ENCODE measurements at places on chromosomes 12 and 14.
A peak's percentile ranks its signal among the peaks of the same experiment; 100 is the strongest.

GRCh38 chr14:93765155-93765554 is 23.1 kb downstream of the PRIMA1 start:
- no peak for DNase-seq

- DNase-seq: no peak
Observed at GRCh38 chr14:31837031-31837430, 240.1 kb upstream of the ARHGAP5 start.

DNA sequence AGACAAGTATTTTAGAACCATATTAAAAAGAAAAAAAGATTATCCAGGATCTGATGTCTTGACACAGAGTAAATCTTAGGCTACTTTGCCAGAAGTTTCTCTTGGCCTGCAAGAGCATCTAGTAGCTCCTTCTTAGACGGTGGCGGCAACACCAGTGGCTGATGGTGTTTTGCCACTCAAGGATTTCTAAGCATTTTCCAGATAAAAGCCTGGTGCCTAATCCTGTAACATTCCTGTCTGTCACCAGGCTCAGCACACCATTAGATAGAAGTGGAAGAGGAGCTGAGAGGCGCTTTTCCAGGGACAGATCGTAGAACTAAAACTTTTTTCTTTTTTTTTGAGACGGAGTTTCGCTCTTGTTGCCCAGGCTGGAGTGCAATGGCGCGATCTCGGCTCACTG is 14.0 kb downstream of the WNT5B start:
- no peak for DNase-seq

DNA sequence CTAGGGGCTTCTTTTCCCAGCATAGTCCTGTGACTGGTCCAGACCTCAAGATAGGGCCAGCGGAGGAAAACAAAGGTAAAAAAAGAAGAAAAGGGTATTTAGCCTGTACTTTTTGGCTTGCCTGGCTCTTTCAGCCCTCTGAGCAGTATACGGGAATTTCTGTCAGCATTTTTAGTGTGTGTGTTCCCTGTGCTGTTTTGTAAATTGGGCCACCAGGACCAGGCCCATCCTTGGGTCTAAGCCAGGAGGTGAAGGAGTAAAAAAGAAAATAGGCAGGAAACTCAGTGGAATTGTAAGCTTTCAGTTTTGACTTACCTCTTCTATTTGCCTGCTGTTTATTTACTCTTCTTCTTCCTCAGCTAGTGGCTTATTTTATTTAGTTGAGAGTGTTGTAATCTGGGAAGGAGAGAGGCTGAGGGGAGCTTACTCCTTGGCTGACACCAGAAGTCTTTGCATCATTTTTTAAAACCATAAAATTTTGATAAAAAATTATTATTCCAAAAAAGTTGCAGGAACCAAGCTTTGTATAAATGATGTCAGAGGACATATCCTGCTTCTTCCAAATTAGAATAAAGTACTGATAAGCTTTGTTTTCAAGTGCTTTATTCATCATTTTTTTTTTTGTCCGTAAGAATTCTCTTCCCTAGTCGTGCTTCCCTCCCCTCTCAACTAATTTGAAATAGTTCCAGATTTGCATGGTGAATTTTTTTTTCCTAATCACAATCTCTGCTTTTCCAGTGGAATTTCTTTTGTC is 63.7 kb downstream of the DIP2B start:
- DNase-seq: no peak

DNA sequence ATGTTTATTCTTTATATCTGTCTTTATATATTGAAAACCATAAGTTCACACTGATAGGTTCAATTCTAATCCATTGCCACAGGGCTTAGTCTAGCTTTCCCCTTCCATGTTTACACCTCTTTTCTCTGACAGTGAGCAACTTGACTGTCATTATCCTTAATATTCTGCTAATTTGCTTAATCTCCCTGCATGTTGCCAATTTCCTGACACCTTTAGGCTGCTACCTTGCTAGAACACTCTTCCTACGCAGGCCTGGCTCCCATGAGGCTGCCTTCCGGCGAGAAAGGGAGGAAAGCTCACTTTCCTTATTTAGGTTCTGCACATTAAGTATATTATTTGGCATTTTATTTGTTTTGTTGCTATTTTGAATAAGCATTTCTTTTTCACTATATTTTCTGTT is 12.8 kb upstream of the FRS2 start:
- DNase-seq: no peak

DNA sequence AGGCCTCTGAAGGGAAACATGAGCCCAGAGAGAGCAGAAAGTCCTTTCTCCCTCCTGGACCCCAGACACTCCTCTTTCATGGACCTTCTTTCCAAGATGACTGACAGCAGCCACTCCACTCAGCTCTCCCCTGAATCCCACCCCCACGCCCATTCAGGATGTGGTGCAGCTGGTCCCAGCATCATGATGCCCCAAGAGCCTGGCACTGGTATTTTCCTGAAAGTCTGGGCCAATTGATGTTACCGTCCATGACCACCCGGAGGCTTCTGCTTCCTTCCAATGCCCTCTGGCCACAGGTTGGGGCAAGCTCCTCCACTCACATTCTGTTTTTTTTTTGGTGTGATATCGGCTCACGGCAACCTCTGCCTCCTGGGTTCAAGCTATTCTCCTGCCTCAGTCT is 112.6 kb downstream of the CALM1 start:
- no peak for DNase-seq

- DNase-seq: no peak
Observed at GRCh38 chr12:88947486-88948043, 367.3 kb upstream of the KITLG start.

GRCh38 chr12:47843226-47843980 is 23.7 kb upstream of the HDAC7 start:
- no peak for DNase-seq

DNA sequence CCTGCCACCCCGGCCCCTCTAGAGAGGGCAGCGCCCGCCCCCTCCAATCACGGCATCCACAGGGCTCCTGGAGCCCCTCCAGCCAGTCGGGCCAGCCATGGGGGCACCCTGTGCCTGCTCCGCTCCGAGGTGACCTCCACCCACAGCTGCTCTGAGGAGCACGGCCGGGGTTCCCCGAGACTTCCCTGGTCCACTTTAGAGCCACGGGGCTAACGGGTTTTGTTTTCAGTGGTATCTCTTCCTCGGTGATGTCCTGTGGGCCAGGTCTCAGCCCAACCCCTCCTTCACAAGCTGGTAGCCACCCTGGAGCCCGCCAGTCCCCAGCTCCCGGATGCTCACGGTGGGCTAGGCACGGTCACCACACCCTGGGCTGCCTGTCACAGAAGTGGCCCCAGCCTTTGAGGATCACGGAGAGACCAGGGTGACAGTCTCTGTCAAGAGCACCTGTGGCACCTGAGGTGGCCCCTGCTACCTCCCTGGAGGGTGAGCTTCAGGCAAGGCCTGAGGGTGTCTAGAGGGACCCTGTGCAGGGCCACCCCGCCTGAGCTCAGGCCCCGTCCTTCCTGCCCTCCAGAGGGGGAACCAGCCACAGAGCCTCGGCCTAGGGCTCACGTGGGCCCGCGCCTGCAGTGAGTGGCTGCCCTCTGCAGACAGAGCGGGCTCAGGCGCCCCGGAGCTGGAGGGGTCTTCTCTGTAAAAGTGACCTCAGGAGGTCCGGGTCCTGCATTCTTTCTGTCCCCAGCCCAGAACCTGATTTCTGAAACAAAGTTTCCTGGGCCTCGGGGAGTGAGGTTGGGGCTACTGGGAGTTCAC is 146.0 kb upstream of the C14orf180 start:
- no peak for DNase-seq

- peak; percentile 87 for DNase-seq
Observed at GRCh38 chr12:89947437-89948270, 239.0 kb upstream of the ATP2B1 start.

GRCh38 chr14:86179980-86180379 is 650.0 kb downstream of the FLRT2 start:
- DNase-seq: no peak

GRCh38 chr14:47626151-47627035 is 49.0 kb downstream of the MDGA2 start:
- DNase-seq: no peak

GRCh38 chr12:16467272-16467671 is 119.8 kb downstream of the MGST1 start:
- DNase-seq: no peak

DNA sequence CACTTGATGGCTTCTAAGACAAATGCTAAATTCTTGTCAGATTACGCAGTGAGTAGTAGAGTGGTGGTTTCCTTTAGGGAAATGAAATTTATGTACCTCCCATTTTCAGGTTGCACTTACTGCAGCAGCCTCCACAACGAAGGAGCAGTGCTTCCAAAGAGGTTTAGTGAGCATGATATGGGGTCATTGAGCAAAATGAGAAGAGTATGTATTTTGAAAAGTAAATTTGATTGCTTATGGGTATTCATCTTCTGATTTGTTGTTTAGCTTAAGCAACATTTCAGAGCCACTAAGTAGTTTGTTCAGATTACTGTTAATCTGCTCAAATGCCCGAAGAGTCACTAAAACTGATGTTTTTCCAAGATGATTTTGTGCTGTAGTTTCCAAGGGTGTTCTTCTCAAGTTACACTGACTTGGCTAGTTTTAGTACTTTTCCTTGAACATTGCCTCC is 493.6 kb downstream of the PCNX1 start:
- no peak for DNase-seq

- DNase-seq: no peak
Observed at GRCh38 chr14:37272569-37272968, 74.8 kb downstream of the MIPOL1 start.

DNA sequence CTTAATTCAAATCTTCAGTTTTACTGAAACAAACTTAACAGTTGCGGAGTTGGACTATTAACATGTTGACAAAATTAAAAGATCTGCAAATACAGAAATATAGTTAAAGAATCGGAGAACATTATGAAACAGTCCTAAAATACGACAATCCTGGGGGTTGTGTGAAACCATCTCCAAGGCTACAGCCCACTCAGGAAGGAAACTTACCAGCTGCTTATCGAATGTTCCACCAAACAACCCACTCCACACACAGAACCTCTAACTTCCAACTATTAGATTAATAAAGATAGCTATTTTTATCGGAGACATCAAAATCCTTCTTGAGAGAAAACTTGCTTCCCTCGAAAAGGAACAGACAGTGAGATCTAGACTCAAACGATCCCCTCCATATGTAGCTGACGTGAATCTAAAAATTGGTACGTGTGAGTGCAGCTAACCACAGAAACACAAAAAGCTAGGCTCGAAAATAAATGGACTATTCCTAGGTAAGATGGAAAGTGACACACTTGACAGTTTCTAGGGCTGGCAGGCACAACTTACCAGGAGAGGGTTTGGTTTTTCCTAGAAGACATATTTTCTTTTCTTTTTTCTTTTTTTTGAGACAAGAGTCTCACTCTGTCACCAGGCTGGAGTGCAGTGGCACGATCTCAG is 12.9 kb downstream of the VPS37B start:
- no peak for DNase-seq

- peak; percentile 47 for DNase-seq
Observed at GRCh38 chr14:71355324-71356201, 448.3 kb downstream of the PCNX1 start.

DNA sequence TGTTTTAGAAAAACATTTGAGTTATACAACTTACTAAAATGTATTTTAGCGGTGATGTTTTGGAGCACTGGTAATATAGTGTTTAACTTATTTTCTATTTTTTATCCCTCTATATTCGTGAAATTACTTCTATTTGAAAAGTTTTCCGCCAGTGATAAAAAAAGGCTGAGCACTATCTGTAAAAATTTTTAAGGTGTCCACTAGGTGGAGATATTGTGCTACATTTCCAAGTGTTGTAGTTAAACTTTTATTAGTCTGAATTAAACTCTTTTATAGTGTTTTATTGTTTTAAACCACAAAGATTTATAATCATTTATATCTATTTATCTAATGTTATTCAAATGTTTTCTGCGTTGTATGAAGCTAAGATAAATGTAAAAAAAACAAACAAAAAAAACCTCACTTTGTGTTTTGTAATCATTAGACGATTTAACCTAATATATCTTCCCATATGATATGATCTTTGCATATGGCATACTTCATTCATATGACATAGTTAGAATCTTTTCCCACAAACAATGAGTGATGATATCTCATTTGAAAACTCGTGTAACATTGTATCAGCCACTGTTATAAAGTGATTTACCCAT is 11.8 kb downstream of the ALG10B start:
- peak; percentile 14 for DNase-seq

DNA sequence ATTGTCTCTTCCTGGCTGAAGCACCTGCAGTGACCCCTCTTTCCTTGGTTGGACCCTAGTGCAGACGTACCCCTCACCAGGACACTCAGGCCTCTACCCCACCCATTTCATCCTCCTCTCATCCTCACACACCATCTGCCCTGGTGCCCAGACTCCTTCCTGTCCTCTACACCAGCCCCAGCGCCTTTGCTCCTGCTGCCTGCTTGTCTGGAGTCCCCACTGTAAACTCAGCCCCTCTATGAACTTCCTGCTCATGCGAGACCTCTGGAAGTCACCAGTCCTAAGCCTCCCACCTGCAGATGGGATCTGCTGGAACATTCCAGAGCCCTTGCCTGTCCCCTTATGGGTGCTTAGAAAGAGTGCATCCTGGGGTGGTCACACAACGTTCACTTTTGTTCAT is 242.5 kb downstream of the ADGRD1 start:
- no peak for DNase-seq

- DNase-seq: no peak
Observed at GRCh38 chr14:64870160-64870559, 9.5 kb downstream of the SPTB start.

- DNase-seq: no peak
Observed at GRCh38 chr14:89654998-89655397, 238.0 kb upstream of the FOXN3 start.

GRCh38 chr12:121724925-121725324 is 12.4 kb downstream of the TMEM120B start:
- no peak for DNase-seq

DNA sequence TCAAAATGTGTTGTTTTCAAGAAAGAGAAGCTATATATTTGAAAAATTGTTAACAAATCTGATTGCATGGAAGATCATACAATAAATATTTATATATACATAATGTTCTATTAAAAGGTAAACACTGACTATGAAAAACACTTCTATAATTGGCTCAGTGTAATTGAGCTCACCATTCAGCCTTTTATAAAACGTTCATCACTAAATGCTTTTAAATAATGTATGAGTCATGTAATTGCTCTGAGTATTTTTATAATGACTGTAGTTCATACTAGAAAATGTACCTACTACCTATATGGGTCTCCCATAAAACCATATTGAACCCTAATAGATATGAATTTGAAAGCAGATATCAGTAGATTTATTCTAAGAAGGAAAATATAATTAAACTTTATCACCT is 240.4 kb upstream of the MGAT4C start:
- no peak for DNase-seq

DNA sequence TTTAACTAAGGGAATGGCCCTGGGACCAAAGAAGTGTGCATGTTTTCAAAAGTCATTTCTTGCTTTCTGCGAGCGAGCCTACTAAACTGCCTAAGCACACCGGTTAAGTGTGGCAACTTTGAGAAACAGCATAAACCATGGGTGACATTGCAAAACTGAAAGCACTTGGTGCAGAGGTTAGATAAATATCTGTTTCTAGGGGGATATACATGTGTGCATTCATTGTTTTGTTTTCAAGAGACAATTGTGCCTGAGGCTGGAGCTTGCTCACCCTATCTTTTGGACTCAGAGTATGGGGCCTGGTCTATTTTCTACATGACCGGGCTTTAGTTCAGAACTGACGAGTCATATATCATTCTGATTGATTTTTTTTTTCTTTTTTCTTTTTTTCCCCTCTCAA is 923.4 kb downstream of the NRXN3 start:
- no peak for DNase-seq

GRCh38 chr14:20768593-20768892 is 339 bp downstream of the EDDM3B start:
- DNase-seq: no peak

All from AG09309 (cell line).